ENCODE measurements at places on chromosomes 7 and 10. TPM values are rescaled to one million over a fixed set of nuclear protein-coding genes. Genes with fewer than 3 reads are reported as not detected.

The PIP gene
- total RNA-seq: not detected

The HYAL4 gene
- not detected for total RNA-seq

GRCh38 chr10:7464691-7465090, 53.9 kb upstream of the SFMBT2 start:
- DNase-seq: no peak
- no peaks in the 10 kb centered on the region for H3K27me3 ChIP-seq
- H3K27ac ChIP-seq: no peak overlapping the region
- no peaks in the 10 kb centered on the region for H3K4me1 ChIP-seq

GRCh38 chr7:64574540-64575099, 11.7 kb upstream of the ZNF680 start:
- H3K36me3 ChIP-seq: no peaks in the 10 kb centered on the region
- no peaks in the 10 kb centered on the region for H3K27me3 ChIP-seq
- no peak overlapping the region for H3K27ac ChIP-seq
- no peak overlapping the region for H3K4me3 ChIP-seq

Measured in SJSA1 (cell line).